ENCODE measurements at places on chromosomes 6 and 20.

DNA sequence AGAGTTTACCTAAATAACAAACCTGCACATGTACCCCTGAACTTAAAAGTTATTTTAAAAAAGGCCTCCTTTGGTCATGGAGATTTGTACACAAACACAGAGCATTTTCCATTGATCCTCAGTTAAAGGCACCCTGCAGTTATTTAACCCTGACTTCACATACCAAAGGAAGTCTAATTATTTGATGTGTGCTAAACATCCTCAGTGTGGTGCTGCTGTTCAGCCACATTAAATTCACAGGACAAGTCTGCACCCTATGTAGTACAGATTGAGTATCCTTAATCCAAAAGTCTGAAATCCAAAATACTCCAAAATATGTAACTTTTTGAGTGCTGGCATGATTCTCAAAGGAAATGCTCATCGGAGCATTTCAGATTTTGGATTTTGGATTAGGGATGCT is 21.4 kb downstream of the KCNQ5 start:
- DNase-seq, result no peak

DNA sequence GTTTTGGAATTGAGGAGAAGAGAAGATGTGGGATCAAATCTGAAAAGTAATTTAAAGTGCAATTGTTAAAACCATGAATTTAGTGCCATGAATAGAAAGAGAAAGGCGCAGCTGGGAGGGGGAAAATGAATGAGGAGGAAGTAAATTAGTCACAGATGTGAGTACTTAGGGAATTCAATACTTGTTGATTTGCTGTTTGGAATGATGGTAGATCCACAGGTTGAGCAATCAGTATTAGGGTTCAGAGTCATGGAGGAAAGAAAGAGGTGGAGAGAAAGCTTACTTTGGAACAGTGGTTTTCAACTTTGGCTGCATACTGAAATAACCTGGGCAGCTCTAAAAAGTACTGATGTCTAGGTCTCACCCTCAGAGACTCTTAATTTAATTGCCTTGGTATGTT is 229.7 kb upstream of the ASCC3 start:
- DNase-seq, result no peak

DNA sequence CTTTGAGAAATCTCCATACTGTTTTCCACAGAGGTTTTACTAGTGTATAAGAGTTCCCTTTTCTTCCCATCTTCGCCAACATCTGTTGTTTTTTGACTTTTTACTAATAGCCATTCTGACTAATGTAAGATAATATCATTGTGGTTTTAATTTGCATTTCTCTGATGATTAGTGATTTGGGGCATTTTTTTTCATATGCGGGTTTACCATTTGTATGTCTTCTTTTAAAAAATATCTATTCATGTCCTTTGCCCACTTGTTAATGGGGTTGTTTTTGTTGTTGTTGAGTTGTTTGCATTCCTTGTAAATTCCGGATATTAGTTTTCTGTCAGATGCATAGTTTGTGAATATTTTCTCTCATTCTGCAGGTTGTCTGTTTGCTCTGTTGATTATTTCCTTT is 167.1 kb downstream of the PRL start:
- no peak for DNase-seq

- DNase-seq, result peak; percentile 90
Observed at GRCh38 chr20:13286607-13287006, 65.5 kb downstream of the ISM1 start.

GRCh38 chr6:10386756-10387654 is 27.9 kb downstream of the TFAP2A start:
- no peak for DNase-seq

DNA sequence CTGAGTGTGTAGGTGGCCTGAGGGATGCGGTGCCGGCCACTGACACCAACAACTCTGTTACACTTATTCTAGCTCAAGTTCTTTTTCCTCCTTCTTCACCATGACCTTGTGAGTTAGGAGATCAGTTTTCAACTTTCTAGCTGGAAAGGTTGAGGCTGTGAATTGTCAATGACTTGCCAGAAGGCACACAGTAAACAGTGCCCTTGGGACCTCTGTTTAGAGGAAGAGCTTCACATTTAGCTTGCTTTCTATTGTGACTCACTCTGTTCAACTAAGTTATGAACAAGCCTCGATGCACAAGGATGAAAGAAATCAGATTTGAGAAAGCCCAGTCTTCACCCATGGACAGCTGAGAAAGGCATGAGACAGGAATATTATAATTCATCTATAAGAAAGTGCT is 455.6 kb downstream of the MAFB start:
- no peak for DNase-seq

- no peak for DNase-seq
Observed at GRCh38 chr20:56801971-56802755, 173.1 kb downstream of the TFAP2C start.

DNA sequence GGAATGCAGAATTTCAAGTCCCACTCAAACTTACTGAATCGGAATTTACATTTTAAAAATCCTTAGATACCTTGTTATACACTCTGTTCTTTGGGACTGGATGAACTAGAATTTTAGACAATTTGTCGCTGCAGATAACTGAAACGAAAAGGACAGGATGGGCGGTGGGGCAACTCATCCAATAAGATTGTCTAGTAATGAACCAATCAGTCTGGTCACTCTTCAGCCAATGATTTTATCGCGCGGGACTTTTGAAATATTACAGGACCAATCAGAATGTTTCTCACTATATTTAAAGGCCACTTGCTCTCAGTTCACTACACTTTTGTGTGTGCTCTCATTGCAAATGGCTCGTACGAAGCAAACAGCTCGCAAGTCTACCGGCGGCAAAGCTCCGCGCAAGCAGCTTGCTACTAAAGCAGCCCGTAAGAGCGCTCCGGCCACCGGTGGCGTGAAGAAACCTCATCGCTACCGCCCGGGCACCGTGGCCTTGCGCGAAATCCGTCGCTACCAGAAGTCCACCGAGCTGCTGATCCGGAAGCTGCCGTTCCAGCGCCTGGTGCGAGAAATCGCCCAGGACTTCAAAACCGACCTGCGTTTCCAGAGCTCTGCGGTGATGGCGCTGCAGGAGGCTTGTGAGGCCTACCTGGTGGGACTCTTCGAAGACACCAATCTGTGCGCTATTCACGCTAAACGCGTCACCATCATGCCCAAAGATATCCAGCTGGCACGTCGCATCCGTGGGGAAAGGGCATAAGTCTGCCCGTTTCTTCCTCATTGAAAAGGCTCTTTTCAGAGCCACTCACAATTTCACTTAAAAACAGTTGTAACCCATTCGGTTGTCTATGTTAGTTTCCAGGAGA is 41.9 kb upstream of the HFE start:
- peak; percentile 93 for DNase-seq

DNA sequence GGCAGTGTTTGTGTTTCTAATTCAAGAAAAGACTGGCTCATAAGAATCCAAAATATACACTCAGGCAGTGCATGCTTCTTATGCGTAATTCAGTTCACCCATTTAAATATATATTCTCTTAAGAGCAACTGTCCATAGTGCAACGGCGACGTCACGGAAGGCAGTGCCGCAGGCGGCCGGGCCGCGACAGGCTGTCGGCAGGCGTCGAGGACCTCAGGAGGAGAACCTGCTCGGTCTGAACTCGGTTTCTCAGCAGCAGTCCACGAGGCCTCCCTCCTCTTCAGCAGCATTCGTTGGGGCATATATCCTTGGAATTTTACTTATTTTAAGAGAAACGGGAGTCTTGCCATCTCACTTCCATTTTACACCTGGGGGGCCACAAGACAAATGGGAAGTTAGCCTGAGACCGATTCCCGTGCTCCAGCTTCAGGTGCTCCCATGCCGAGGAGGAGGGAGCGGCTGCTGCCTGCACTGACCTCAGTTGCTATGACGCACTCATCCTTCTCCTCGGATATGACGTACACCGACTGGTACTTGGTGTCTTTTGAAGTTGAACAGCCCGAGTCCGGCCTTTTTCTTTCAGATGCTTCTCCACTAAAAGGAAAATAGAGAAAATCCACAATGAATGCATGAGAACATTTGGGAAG is 8.2 kb downstream of the DLL1 start:
- no peak for DNase-seq

GRCh38 chr6:170062209-170062914 is 228.5 kb downstream of the DLL1 start:
- no peak for DNase-seq

DNA sequence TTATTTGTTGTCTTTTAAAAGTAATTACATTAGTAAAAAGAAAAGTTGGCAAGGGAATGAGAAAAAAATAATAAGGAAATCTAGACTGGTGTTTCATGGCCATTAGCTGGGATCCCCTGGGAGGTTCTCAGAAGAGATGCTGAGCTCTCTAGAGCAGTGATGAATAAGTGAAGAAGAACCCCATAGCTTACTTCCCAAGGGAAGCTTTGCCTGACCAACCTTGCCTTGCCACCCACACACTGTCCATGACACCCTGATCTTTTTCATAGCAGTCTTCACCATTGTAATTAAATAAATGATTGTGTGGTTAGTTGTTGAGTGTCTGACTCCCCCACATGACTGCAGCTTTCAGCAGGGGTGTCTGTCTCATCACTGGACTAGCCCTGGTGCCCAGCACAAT is 5.9 kb downstream of the C6orf163 start:
- DNase-seq, result no peak

GRCh38 chr6:28811873-28812272 is 111.9 kb downstream of the TRIM27 start:
- DNase-seq, result no peak

GRCh38 chr20:24118034-24118433 is 129.5 kb upstream of the GGTLC1 start:
- DNase-seq, result no peak

DNA sequence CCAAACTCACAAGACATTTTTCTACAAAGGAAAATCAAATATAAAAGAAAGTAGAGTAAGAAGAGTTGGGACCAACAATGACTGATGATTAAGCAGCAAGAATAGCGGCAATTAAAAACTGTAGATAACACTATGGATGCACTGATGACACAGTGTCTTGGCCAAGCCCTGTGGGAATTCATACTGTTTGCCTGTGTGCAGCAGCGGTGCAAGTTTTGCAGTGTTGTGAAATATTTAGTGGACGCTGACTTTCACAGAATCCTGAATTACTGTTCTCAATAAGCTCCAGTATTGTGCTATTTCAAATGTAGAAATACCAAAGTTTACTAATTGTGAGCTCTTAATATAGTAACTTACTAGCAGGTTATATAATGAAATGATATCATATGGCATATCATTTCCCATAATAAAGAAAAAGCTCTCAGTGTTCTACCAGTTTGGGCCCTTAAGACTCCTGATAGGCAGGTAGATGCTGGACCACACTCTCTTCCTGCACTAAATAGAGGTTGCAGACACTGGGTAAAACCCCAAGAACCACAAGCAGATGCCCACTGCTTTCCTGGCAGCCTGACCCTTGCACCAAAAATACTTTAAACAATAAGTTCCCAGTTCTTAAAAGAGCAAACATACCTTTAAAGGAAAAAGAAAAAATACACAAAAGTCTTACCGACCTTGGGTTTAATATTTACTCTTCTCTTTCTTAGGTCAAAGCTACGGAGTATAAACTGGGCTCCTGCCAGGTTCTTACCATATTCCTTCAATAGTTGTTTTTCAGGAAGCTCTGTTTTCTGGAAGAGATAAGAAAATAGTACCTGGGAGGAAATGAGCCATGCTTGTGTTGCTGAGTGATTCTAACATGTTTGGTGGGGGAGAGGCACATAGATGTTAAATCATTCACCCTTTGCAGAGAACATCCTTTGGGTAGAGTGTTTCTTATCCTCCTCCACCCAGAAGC is 41.6 kb downstream of the ANKEF1 start:
- DNase-seq, result peak; percentile 35

- peak; percentile 3 for DNase-seq
Observed at GRCh38 chr6:68196645-68197044, 438.4 kb upstream of the ADGRB3 start.

DNA sequence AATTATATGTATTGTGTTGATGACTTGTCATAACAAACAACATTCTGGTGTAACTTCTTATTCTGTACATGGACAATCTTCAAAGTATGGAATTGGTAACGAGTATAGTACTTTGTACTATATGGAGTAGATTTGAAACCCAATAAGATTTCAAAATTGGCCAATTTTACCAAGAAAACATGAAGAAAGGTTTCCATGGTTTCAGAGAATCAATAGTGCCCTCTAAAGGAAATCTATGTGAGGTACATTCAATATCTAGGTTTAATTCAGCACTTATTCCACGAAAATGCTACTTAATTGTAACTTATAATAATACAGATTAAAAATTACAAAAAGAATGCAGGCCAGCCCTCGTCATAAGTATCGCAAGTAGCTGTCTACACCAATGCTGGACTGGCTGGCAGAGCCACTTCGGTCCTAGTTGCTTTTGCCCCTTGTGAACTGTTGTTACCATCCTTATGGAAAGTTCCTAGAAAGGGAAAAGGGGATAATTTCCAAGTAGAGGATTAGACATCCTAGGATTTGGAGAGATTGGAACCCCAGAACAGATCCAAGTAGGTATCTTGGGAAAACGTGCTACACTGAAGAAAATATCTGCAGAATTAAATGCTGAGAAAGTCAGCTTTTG is 70.9 kb downstream of the LCA5 start:
- peak; percentile 46 for DNase-seq

GRCh38 chr6:106643061-106643460 is 13.7 kb downstream of the QRSL1 start:
- DNase-seq, result no peak

Data from RWPE1 (cell line).